ENCODE measurements at places on chromosomes 11 and 22.

GRCh38 chr11:62545437-62546243, 966 bp downstream of the AHNAK start:
- DNase-seq = no peak

DNA sequence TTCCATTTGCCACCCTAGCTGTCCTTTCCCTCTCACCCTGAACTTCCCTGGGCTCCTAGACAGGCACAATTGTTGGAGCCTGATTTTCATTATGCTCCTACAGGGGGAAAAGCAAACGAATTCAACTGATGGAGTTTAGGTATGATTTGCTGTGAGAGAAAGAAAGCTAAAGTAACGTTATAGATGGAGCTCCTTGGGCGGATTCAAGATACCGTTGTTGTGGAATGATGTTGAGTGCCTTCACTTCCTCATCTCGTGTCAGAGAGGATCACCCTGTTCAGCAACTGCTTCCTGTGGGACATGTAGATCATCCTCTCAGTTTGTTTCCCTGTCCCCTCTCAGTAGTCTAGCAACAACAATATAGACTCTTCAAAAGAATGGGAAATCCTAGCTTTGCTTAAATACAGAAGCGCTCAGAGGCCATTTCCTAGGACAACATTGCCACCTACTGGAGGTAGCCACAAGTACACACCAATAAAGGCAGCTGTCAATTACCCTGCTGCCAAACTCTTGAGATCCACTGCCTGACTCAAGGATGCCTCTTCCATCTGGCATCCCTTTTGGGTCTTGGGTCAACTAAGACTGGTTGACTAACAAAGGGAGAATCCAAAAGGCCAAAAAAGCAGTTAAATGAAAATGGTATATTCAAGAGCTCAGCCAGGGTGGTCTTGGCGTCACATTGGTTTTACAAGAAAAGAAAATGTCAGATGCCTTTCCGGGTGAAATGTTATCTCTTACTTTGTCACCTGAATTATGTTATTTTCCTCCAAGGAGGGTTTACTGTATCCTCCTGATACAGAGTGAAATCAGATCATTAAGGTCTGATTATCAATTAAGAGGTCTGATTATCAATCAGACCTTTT, 13.5 kb upstream of the DTX4 start:
- no peak for DNase-seq

- DNase-seq = no peak
These were observed 117.4 kb downstream of the SYN3 start for GRCh38 chr22:32940736-32941135.

- no peak for DNase-seq
These were observed 35.4 kb upstream of the CYB5R3 start for GRCh38 chr22:42684462-42685195.

DNA sequence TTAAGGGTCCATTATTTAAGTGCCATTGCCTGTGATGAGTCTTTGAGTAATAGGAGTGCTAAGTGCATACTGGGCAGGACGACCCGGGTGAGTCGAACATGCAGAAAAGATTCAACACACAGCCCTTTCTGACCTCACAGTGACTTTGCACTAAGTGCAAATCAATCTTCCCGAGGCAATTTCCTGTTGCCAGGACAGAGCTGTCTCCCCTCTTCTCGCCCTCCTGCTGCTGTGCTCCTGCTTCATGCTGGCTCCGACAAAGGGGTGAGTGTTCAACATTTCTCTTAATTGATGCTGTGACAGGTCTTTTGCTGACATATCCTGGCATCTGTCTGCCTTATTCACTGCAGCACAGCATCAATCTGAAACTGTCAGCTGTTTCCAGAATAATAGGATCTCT, 42.0 kb downstream of the MCHR1 start:
- DNase-seq = no peak
